Muscle of leg (tissue), 16 donors: ENCODE measurements at places on chromosomes 2 and 18. TPM values are rescaled to one million over a fixed set of nuclear protein-coding genes. Genes with fewer than 3 reads are reported as not detected.

Gene CCDC102B
- polyA plus RNA-seq = 10.7 TPM

Gene PID1
- polyA plus RNA-seq = 31.5 TPM

Gene PARD3B
- 8.3 TPM for polyA plus RNA-seq

Gene FRZB
- 9.1 TPM for polyA plus RNA-seq

Gene MFSD2B
- 2.8 TPM for polyA plus RNA-seq

Gene FOXD4L1
- 3.2 TPM for polyA plus RNA-seq

Gene CHRNG
- polyA plus RNA-seq = 79.3 TPM

Gene CCDC74B
- polyA plus RNA-seq = 1.2 TPM

GRCh38 chr2:204539019-204539385 is 6.3 kb upstream of the PARD3B start:
- DNase-seq = no peak

DNA sequence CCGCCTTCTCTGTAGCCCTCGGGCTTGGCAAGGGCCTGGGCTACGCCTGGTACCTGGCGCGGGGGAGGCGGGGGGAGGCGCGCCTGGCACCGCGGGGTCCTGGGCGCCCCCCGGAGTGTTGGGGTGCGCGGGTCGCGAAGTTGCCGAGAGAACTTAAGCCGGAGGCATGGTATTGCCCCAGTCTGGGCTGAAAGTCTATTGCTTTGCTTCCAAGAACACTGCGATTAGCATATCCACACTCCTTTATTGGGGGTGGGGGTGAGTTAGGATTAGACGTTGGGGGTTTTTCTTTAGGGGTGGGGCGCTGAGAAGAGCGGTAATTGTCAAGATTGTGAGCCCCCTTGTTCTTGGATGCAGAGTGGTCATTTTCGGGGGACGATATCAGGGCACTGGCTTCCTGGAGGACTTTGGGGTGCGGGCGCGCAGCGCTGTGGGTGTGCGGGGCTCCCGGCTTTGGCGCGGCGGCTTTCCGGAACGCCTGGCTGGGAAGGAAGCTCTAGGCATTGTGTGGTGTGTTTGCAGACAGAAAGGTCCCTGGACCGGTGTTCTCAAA is 798 bp downstream of the TANC1 start:
- DNase-seq = peak; percentile 22

- no peak for DNase-seq
Measured at GRCh38 chr2:128536925-128537620, 218.4 kb upstream of the HS6ST1 start.

DNA sequence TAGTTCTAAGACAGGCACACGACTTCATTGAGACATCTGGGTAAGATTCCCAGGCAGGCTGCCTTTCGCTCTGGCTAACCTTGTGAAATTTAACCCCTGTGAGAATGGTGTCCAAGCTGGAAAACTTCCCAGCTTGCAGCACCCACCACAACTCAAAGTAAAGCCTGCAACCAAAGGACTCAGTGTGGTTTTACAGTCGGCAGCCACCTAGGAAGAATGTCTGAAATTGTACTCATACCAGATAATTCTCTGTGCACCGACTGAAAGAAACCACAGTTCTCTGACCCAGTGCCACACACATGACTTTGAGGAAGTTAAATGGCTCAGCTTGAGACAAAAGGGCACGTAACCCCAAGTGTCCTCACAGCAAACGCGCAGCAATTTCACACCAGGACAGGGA is 125.7 kb downstream of the RBMS1 start:
- peak; percentile 64 for DNase-seq

- peak; percentile 64 for DNase-seq
Measured at GRCh38 chr18:31819106-31819924, 58.6 kb upstream of the SLC25A52 start.

- no peak for DNase-seq
Measured at GRCh38 chr2:47724221-47724981, 58.5 kb upstream of the MSH6 start.

DNA sequence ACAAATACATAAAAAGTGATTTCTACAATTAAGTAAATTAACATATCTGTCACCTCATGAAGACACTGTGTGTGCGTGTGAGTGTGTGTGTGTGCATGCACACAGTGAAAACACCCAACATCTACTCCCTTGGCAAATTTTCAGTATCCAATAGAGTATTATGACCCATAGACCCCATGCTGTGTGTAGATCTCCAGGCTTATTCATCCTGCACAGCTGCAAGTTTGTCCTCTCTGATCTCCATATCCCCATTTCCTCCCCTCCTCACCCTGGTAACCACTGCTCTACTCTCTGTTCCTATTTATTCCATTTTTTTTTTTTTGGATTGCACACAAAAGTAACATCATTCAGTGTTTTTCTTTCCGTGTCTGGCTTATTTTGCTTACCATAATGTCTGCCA is 391.0 kb downstream of the SOX11 start:
- DNase-seq = no peak

DNA sequence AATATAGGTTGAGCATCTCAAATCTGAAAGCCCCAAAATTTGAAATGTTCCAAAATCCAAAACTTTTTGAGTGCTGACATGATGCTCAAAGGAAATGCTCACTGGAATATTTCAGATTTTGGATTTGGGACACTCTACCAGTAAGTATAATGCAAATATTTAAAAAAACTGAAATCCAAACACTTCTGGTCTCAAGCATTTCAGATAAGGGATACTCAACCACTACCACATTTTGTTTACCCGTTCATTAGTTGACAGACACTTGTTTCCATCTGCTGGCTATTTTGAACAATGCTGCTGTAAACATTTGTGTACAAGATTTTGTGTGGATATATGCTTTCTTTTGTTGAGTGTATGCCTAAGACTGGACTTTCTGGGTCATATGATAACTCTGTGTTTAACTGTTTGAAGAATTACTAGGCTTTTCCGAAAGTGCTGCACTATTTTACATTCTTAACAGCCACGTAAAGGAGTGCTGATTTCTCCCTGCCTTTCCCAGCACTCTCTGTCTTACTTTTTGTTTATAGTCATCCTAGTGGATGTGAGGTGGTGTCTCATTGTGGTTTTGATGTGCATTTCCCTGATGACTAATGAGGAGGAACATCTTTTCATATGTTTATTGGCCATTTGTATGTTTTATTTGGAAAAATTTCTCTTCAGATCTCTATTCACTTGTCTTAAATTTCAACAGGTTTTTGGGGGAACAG is 19.5 kb upstream of the DCDC2C start:
- DNase-seq = no peak

DNA sequence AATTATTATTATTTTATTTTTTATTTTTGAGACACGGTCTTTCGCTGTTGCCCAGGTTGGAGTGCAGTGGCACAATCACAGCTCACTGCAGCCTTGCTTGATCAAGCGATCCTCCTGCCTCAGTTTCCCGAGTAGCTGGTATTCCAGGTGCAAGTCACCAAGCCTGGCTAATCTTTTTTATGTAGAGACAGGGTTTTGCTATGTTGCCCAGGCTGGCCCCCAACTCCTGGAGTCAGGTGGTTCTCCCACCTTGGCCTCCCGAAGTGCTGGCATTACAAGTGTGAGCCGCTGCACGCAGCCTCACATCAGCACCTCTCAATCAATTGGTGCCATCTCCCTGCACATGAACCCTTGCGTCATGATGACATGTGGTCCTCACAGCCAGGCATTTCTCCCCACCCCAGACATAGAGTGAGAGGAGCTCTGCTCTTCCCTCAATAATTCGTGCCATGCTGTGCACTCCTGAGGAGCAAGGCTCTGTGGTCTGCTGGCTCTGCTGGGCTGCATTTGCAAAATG is 5.9 kb downstream of the INPP5D start:
- DNase-seq = no peak

DNA sequence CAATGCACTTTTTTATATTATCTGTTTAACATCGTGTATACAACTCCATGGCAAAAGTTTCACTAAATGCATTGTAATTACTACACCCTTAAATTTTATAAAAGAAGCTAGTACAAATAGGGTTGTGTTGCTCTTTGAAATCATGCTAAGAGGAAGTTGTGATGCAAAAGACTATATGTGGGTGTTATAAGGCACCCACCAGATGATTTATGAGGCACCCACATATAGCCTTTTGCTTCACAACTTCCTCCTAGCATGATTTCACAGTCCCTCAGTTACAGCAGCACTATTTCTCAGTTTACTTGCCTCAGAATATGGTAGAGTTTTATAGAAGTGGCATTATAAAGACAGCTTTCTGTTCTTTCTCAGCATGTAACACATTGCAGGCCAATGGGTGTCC is 277.3 kb upstream of the DOK6 start:
- no peak for DNase-seq

DNA sequence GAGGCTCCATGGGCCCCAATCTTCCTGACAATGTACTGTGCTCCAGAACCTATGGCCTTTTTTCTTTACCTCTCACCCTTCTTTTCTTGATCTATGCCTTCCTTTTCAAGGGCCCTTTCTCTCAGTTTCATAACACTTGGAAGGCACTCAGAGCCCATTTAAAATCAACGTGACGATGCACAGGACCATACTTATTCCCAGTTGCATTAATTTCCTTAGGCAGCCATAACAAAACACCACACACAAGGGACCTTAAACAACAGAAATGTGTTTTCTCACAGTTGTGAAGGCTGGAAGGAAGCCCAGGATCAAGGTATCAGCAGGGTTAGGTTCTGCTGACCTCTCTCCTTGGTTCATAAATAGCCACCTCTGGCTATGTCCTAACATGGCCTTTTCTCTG is 414.0 kb upstream of the TNP1 start:
- DNase-seq = no peak

GRCh38 chr18:31399306-31400032 is 22.9 kb downstream of the DSG4 start:
- DNase-seq = peak; percentile 30

GRCh38 chr2:75633620-75634019 is 13.0 kb upstream of the MRPL19 start:
- DNase-seq = peak; percentile 22

- no peak for DNase-seq
Measured at GRCh38 chr18:57583297-57583835, 3.1 kb downstream of the FECH start.

- no peak for DNase-seq
Measured at GRCh38 chr2:33219850-33220275, 256.6 kb upstream of the RASGRP3 start.

- no peak for DNase-seq
Measured at GRCh38 chr2:184589261-184589660, 9.1 kb upstream of the ZNF804A start.

- DNase-seq = no peak
Measured at GRCh38 chr2:69311024-69311416, 76.0 kb downstream of the GFPT1 start.
